DMS53 (cell line): ENCODE measurements at places on chromosomes 2 and 18.

- DNase-seq = no peak
Measured at GRCh38 chr2:218020966-218021535, 18.3 kb upstream of the TNS1 start.

GRCh38 chr2:143171817-143172216, 42.6 kb downstream of the ARHGAP15 start:
- DNase-seq = peak; percentile 7

GRCh38 chr18:49911427-49911826, 98.1 kb upstream of the ACAA2 start:
- DNase-seq = peak; percentile 86

GRCh38 chr18:44545359-44545985, 135.2 kb upstream of the SETBP1 start:
- DNase-seq = no peak
